ENCODE measurements at places on chromosomes 5 and 9.

GRCh38 chr5:139569270-139569955 lies 8.3 kb downstream of the UBE2D2 start:
- no peak for DNase-seq

DNA sequence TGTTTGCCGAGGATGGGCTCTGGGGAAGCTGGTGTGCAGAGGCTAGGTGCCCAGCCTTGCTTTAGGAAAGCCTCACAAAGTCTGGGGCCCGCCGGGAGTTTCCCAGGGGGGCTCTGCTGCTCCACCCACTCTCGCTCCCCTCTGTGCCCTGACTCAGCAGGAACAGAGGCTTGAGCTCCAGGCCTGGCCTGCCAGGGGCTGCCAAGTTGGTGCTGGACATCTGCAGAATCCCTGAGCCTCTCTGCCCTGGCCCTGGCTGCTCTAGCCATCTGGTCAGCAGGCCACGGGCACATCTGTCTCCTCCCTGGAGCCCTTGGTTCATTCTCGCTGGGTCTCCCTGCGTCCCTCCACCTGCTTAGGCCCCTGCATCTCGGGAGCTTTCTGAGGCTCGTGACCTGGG lies 647 bp upstream of the ADAMTSL2 start:
- DNase-seq: no peak

GRCh38 chr5:126963822-126964375 lies 66.5 kb downstream of the MARCHF3 start:
- no peak for DNase-seq

GRCh38 chr9:86322973-86323644 lies 31.1 kb downstream of the TUT7 start:
- DNase-seq: no peak

DNA sequence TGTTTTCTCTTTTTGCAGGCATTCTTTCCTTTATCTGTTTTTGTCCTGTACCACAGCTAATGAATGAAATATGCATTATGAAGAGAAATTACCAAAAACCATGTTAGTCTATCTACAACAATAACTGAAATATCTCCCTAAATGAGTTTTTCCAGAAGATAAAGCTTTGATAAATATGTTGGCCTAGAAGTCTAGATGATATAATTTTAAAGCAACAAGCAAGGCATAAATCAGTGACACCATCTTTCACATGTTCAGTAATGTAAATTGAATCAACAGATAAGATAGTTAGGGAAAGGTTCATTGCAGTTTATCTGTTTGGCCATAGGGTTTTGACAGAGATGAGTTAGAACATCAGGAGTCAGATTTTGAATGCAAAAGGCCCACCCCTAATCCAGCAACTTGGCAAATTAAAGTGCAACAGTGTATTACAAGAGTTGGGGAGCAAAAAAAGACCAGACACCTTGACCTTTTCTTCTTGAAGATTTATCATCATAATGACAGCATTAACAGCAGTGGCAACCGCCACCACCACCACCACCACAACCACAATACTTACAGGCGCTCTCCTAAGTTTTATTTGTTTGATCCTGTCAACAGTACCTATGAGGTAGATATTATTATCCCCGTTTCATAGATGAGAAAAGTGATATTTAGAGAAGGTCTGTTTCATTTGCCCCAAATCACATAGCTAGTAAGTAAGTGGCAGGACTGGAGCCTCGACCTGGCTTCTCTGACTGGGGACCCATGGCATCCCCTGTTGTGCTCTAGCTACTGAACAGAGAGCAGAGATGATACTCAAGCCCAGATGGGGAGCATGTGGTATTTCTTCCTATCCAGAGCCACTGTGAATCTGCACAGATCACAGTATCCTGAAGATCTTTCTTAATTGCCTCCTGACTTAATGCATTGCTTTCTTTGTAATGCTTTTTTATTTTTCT lies 122.8 kb upstream of the DHFR start:
- no peak for DNase-seq

DNA sequence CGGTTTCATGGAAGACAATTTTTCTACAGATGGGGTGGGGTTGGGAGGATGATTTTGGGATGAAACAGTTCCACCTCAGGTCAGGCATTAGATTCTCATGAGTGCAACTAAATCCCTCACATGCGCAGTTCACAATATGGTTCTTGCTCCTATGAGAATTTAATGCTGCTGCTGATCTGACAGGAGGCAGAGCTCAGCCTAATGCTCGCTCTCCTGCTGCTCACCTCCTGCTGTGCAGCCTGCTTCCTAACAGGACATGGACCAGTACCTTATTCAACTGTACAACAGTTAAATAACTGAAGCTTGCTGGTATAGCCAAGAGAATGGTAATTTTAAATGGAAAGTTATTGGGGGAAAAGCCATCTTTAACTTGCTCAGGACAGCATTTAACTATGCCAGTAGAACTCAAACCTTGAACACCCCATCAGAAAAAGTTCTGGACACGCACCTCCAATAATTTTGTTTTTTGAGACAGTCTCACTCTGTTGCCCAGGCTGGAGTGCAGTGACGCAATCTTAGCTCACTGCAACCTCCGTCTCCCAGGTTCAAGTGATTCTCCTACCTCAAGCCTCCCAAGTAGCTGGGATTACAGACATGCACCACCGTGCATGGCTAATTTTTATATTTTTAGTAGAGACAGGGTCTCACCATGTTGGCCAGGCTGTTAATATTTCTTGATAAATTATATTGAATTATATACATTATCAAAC lies 27.7 kb downstream of the HMGCR start:
- no peak for DNase-seq

DNA sequence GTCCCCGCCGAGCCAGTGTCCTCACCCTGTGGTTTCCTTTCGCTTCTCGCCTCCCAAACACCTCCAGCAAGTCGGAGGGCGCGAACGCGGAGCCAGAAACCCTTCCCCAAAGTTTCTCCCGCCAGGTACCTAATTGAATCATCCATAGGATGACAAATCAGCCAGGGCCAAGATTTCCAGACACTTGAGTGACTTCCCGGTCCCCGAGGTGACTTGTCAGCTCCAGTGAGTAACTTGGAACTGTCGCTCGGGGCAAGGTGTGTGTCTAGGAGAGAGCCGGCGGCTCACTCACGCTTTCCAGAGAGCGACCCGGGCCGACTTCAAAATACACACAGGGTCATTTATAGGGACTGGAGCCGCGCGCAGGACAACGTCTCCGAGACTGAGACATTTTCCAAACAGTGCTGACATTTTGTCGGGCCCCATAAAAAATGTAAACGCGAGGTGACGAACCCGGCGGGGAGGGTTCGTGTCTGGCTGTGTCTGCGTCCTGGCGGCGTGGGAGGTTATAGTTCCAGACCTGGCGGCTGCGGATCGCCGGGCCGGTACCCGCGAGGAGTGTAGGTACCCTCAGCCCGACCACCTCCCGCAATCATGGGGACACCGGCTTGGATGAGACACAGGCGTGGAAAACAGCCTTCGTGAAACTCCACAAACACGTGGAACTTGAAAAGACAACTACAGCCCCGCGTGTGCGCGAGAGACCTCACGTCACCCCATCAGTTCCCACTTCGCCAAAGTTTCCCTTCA lies 1.4 kb downstream of the GLIS3 start:
- no peak for DNase-seq

- DNase-seq: no peak
These were observed 32.8 kb upstream of the GALNT10 start for GRCh38 chr5:154157483-154158378.

GRCh38 chr5:150771034-150771795 lies 7.3 kb upstream of the SMIM3 start:
- DNase-seq: no peak

DNA sequence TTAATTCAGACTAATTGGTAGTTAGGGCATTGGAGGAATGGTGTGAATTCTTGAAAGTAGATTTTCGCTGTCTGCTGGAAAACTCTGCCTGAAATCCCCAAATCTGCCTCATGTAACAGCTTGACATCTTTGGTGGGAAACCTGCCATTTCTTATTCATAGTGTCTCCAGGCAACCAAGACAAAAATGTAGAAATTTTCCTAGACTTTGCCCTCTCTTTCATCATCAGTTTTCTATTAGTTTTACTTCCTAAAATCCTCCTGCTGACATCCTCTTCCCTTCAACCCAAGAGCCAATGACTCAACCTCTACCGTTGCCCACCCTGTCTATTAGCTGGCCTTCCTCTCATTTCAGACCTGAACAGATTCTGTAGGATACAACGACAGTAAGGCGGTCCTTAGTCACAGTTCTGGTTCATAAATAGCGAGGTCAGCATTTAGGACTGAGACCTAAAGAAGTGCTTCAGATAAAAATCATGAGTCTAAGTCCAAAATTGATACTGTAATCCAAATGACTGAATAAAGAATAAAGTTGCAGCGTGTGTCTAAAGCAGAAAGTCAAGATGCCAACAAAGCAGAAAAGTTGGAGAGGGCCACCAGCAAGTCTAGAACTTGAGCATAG lies 133.9 kb downstream of the MUSK start:
- DNase-seq: no peak

DNA sequence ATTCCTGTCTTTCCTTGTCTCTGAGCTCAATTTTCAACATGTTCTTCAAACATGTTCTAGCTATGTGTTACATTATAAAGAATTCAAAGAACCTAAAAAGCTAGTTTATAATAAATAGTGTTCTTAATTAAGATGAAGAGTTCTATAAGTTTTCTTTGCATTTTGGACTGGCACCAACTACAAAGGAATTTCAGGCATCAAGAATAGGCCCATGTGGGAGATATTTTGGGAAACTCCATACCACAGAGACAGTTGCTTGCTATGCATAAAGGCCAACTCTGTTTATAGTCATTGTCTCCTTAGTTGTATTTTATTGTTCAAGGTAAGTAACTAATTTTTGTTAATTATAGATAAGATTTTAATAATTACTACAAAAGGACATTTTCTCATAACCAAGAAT lies 4.5 kb downstream of the SLF1 start:
- no peak for DNase-seq

DNA sequence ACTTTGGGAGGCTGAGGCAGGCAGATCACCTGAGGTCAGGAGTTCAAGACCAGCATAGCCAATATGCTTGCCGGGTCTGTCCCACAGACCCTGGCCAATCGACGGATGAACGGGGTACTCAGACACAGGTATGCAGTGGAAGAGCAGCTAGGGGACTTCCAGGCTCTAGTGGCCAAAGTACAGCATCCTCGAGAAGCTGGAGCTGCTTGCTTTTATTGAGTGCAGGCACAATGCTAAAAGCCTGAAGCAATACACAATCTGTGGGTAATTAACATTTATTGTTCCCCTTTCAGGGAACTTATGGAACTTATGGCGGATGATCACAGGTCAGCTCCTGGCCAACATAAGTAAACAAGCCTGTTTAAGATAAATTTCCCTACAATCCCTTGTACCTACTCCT lies 32.8 kb upstream of the SEMA4D start:
- no peak for DNase-seq

GRCh38 chr5:33195431-33196165 lies 245.2 kb upstream of the TARS1 start:
- DNase-seq: no peak

DNA sequence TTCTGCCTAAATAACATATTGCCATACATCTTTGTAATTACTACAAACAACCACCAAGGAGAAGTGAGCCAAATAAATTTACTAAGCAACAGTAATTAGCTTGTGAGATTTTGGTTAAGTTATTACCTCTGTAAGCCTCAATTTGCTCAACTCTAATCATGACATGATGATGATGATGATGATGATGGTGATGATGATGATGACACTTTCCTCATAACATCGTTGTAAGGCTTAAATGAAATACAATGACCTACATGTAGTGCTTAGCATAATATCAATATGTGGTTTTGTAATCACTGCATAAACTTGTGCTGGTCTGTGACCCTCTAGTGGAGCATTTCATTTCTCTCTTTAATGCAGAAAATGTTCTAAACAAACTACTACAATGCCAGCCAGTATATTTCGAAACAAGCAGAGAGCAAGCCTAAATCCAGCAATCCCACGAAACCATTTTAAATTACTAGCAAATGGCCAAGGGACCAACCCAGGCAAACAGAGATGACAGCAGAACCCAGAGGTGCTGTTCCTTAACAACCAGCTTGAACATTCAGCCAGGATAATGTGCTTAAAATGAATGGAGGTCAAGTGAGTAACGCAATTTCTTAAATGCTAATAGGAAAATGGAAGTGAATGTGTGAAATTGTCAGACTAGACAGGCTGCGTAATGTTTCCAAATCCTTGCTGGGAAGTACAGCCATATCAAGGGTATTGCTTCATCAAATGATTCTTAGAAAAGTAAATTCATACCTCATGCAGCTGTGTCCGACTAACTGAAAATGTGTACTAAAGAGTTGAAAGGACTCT lies 281.9 kb upstream of the PUM3 start:
- DNase-seq: no peak

- no peak for DNase-seq
These were observed 69.6 kb upstream of the CACNA1B start for GRCh38 chr9:137807721-137808703.

DNA sequence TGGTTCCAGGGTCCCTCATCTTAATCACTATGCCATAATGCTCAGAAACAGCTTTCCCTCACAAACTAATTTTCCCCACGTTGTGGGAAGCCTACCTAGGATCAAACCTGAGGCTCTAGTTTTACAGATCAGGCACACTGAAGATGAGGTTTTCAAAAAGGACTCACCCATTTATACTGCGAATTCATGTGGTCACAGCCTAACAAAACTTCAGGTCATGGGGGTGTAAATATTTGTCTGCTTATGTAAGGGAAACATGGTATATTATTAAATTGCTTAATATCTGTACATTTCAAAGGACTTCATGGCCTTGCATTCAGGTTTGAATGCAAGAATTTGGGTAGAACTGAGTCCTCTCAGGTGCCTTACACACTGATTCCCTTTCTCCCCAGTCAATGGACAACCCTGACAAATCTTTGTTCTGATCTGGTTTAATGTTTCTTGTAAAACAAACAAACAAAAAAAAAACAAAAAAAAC lies 12.1 kb downstream of the ZFAND5 start:
- DNase-seq: no peak

DNA sequence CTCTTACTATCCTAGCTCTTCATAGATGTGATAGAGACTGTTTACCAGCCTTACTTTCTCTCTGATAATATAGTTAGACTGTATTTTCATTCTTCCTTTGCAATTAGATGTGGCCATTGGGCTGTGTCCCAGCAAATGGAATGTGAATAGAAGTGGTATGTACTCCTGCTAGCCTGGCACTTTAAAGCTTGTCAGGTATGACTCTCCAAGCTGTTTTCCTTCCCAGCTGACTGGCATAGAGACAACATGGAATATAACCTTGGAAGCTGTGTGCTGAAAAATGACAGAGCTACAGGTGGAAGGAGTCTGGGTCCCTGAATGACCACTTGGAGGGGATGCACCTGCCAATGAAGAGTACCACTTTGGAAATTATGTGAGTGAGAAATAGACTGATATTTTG lies 116.2 kb downstream of the DIRAS2 start:
- DNase-seq: no peak

DNA sequence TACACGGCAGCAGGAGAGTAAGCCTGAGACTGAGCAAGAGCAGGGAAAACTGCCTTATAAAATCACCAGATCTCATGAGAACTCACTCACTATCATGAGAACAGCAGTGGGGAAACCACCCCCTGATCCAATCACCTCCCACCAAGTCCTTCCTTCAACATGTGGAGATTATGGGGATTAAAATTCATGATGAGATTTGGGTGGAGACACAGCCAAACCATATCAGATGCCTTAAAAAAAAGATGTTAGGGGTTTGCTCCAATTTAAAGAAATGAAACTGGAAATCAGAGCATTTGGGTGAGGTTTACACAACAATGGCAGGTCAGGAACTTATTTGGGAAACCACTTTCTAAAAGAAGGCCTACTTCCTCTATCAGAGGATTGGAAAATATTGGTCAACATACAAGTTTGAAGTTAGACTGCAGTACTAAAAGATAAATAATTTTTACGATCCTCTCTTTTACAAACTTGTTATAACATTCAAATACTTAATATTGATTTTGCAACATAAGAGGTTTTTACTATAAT lies 105.1 kb downstream of the FBN2 start:
- no peak for DNase-seq

Data from stimulated activated CD4-positive, alpha-beta T cell treated with anti-CD3 and anti-CD28 coated beads, Interleukin-1b, Interleukin-23, amount 100 ng/mL, for 24 hours (primary cell).